ENCODE measurements at places on chromosomes 3 and 15.

DNA sequence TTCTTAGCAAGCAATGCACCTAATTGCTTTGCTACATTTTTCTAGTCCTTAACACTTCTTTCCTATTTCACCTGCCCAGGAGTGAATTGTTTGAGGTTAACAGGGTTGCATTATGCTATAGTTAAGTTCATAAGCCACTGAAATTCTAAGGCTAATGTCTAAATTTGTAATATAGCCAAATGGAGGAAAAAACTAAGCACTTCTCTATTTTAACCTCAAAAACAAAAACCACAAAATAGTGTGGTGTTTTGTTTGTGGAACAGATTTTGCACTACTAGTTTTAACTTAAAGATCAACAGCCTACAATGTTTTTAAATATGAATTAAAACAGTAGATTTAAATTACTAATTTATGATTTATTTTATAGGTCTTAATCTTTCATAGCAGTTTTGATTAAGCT, 5.5 kb downstream of the ATOSA start:
- no peak for DNase-seq

- peak; percentile 45 for DNase-seq
Measured at GRCh38 chr15:71337197-71337845, 222.1 kb downstream of the THSD4 start.

DNA sequence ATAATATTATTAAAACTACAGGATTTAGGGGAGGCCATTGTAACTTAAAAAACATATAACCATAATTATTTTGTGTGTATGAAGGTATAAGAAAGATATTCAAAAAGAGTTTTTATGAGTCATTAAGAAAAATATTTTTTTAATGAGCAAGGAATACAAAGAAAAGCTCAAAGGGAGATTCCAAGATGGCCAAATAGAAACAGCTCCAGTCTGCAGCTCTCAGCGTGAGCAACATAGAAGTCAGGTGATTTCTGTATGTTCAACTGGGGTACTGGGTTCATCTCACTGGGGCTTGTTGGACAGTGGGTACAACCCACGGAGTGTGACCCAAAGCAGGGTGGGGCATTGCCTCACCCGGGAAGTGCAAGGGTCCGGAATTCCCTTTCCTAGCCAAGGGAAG, 336.1 kb downstream of the TBL1XR1 start:
- DNase-seq: no peak

DNA sequence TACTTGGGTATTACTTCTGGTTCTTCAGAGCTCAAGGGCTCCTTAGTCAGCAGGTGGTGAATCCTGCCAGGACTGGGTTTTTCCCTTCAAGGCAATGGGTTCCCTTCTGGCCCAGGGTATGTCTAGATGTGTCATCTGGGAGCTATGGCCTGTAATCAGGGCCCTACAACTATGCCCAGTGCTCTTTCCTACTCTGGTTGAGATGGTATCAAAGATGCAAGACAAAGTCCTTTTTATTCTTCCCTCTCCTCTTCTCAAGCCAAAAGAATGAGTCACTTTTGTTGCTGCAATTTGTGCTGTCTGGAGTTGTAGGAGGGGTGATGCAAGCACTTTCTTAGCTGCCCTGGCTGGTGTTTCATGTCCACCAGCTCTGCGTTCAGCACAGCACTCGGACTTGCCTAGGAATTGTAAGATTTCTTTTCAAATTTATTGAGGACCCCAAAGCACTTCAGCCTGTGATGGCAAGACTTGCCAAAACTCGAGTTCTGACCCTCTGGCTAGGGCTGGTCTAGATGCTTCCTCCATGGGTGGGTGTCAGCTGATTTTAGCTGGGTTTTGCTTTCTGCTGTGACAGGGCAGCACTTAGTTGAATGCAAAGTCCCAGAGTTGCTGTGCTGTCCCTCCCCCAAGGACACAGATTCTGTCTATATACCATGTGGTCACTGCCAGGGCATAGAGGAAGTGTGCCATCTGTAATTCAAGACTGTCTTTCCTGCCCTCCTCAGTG, 129.2 kb upstream of the CBLB start:
- no peak for DNase-seq

GRCh38 chr15:58432401-58432800, 610 bp downstream of the LIPC start:
- no peak for DNase-seq

DNA sequence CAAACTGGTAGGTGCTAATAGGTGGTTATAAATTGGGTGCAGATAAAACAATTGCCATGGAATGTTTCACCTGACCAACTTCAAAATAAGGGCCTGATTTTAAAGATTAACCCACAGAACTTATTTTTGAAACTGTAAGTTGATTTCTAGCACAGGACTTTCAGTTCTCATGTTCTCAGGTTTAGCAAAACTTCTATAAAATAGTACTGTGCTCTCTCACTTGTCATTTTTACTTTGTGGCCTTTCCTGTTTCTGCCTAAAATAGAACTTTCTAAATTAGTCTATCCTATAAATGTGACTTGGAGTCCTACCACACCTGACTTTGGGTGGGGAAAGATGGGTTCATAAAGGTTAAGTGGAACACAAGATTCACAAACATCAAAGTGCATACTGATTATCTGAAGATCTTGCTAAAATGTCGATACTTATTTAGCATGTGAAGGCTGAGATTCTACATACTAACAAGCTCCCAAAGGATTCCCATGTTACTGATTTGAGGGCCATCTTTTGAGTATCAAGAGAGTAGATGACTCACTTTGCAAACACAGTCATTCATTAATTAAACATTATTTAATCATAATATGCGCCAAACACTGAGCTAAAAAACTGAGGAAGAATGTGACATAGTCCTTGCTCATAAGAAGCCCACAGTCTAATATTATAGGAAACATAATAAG, 38.6 kb downstream of the BTLA start:
- DNase-seq: no peak

- no peak for DNase-seq
Measured at GRCh38 chr15:99582508-99582960, 16.8 kb downstream of the MEF2A start.

GRCh38 chr15:99335508-99335907, 84.2 kb downstream of the LRRC28 start:
- no peak for DNase-seq

- DNase-seq: no peak
Measured at GRCh38 chr15:99455789-99456160, 110.0 kb upstream of the MEF2A start.

- DNase-seq: no peak
Measured at GRCh38 chr15:75456710-75457109, 5.2 kb upstream of the SIN3A start.

GRCh38 chr3:57464011-57464410, 80.1 kb downstream of the DNAH12 start:
- no peak for DNase-seq

DNA sequence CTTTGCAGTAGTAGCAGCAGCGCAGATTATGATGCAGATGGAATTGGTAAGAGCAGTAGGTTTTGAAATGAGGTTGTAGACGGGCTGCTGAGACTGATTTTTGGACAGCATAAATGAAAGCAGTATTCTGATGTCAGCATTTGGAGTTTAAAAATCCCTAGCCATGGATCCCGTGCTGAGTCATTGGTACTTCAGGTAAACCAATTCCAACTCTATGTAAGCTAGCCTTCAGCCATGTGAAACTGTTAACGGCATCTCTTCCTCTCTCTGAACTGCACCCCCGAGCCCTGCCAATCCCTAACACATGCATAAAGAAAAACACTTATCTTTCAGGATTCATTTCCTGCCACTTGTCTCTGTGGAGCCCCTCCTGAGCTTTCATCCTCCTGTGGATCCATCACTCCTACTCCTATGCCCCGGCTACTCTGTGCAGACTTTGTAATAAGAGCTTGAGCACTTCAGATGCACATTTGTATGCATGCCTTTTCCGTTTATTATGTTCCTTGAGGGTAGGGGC, 119.0 kb downstream of the AKAP13 start:
- DNase-seq: no peak

DNA sequence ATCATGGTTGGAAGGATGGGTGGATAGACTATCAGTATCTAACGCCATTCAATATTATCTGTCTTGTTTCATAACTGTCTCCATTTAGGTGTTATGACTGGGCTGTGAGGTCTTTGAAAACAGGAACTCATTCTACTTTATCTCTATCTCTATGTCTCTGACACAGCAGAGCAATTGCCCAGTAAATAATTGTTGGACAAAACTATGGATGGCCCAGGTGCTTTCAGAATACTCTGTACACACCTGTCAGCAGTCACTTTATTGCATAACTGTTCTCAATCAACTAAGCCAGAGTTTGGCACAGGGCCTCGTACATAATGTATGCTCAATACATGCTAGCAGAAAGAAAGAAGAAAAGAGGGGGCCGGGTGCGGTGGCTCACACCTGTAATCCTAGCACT, 210.3 kb downstream of the OPA1 start:
- no peak for DNase-seq

GRCh38 chr15:65962187-65962586, 92.9 kb downstream of the RAB11A start:
- no peak for DNase-seq

DNA sequence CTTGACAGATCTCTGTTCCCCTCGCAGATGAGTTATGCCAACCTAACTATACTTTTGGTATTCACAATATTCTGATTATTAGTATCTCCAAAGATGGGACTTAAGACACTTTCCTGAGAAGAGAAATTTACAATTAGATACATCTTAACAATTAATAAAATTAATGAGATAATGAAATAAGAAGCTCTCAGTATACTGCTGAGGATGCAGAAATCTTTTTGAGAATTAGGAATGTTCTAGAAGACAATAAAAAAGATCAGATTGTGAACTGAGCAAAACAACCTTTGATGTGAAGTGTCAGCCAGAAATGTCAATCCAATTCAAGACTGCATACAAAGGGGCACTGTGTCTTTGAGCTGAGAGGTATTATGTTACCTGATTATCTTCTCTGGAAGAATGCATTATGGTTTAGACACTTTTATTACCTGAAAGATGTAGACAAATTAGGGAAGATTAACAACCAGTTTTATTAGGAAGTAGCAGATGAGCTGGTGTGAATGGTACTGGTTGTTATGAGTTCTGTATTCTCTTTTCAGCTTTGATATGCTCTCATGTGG, 262.9 kb downstream of the TIGIT start:
- no peak for DNase-seq

- DNase-seq: peak; percentile 83
Measured at GRCh38 chr15:72342385-72342784, 22.4 kb upstream of the CELF6 start.

- DNase-seq: no peak
Measured at GRCh38 chr3:25349095-25349494, 79.0 kb upstream of the RARB start.

DNA sequence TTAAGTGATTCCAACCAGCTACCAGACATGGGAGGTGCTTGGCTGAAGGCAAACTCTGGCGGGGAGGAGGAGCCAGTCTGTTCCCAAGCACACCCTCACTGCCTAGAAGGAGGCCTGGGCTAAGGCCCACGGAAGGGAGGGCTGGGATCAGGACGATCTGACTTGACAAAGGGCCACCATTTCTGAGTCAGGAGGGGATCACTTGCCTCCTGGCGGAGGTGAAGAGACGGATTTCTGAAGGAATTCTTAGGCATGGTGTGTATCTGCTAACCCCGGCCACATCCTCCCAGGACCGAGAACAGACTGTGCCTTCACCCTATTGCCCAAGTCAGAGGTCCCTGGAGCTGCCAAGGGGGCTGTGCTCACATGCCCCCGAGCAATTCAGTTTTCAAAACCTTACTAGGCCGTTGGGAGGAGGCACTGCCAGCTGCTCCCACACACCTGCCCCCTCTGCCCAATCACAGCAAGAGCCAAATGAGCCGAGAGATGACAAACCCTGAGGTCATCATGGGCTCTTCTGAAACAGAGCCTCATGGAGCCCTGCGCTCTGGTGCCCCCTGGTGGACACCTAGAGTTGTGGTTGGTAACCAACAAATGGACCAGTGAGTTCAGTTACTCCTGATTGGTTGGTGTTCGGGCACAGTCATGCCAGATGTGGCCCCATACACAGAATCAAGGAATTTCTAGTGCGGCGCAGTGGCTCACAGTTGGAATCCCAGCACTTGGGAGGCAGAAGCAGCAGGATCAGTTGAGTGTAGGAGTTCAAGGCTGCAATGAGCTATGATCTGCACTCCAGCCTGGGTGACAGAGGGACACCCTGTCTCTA, 6.5 kb upstream of the TNK2 start:
- peak; percentile 93 for DNase-seq

DNA sequence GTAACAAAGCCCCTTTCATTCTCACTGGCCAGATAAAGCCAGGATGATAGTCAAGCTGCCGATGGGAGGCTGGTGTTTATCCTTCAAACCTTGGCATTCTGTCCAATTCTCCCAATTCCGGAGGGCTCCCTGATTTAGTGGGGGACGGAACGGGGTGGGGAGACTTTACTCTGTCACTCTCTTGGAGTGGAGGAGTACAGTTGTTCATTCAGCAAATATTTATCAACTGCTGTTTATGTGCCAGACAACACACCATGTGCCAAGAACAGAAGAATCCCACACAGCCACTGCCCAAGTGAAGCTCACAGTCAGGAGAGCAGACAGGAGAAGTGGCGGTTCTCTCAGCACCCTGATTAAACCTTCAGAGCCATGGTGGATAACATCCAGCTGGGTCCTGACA, 63.3 kb downstream of the WNT5A start:
- DNase-seq: no peak

DNA sequence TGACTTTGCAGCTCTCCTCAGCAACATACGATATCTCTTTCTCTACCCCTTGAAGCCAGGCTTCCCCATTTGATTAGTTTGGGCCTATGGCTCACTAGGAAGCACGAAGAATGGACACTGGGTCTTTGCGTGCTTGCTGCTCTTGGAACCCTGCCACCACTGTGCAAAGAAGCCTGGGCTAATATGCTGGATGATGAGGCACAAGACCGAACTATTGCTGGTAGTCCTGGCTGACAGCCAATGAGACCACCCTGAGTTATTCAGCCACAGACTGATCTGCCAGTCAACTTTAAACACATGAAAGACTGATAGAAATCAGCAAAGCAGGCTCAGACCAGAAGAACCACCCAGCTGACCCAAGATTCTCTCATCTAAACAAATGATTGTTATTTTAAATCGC, 250.3 kb downstream of the CBLB start:
- DNase-seq: no peak

- no peak for DNase-seq
Measured at GRCh38 chr3:38224357-38224756, 41.3 kb upstream of the SLC22A13 start.

DNA sequence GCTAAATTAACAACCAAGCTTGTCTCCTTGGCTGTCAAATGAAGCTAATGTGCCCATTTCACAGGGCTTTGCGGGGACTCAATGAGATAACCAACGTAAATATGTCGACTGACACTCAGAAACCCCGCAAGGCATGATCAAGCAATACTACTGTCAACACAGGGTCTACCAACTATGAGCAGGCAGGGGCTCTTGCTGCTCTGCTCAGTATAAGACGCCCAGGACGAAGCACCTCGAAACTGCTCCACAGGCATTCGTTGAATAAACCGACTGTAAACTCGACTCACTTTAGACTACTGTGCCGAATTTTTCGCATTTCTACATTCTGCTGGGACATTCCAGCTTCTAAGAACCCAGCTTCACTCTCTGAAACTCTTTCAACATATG, 55.0 kb downstream of the FEZF2 start:
- no peak for DNase-seq

DNA sequence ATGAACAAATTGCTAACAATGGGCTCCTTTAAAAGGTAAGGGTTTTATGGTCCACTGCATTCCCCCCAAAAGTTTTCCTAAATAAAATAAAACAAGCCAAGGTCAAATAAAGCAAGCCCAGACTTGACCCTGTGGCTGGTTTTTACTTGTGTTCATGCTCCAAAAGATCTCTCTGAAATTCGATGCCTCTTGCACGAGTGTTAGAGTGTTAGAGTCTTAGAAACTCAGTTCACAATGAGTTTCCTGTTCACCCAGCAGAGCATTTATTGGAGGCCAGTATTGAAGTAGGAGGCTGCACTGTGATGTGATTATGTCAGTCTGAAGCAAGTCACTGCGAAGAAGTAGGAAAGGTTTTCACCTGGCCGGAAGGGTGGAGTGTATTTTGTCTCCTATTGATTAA, 59.9 kb upstream of the LRTM1 start:
- DNase-seq: no peak

Measured in H7 (cell line).